ENCODE measurements at places on chromosomes 1 and 21.
A peak's percentile ranks its signal among the peaks of the same experiment; 100 is the strongest.

DNA sequence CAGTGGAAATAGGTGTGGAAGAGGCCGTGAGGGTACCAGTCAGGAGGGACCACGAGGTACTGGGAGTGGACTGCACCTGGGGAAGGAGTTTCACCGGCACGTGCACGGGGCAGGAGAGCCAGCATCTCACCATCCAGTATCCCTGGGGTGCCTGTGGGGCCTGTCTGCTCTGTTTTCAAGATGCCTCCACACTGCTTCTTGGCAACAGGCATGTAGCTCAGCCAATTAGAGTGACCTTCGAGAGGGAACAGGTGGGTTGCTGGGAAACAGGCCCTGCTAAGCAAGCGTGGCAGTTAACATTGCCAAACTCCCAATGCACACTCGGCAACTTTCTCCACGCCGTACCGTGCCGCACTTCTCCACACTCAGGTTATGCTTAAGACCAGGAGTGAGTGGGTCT lies 17.7 kb downstream of the KCNC4 start:
- DNase-seq: no peak
- H3K4me1 ChIP-seq: no peaks in the 10 kb centered on the region
- no peak overlapping the region for H3K4me3 ChIP-seq
- peaks cover 48% of the 10 kb centered on the region for H3K36me3 ChIP-seq
- no peaks in the 10 kb centered on the region for H3K27me3 ChIP-seq

DNA sequence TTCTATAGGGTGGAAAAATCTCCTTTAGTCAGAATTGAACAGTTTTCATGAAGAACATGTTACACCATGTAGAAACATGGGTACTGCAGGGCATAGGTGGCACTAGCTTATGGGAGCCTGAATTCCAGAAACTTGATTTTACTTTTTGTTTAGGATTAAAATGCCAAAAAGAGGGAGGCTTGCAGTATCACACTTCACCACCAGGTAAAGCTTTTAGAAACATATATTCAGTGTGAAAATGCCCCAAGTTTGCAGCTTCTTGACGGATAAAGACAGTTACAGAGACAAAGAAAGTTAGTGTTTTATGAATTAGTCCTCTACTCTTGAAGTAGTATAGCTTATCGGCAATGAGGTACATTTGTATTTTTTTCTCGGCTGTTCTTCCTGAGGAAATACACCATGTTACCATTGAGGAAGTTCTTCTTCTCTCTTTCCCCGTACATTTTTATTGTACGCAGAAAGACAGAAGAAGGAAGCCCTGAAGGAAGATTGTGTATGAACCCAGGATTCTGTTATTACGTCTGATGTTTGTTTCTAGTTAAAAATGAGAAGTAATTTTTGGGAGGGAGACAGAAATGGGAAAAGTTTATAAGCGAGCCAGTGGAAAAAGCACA lies 66.1 kb downstream of the PBX1 start:
- H3K36me3 ChIP-seq: no peaks in the 10 kb centered on the region
- DNase-seq: no peak
- H3K4me3 ChIP-seq: no peak overlapping the region
- H3K27me3 ChIP-seq: no peaks in the 10 kb centered on the region

GRCh38 chr21:45330075-45330781 lies 42.5 kb upstream of the POFUT2 start:
- no peaks in the 10 kb centered on the region for H3K27me3 ChIP-seq
- no peak overlapping the region for H3K4me3 ChIP-seq
- H3K27ac ChIP-seq: peak overlapping the region; percentile 21
- no peak for DNase-seq
- H3K36me3 ChIP-seq: no peaks in the 10 kb centered on the region
- H3K4me1 ChIP-seq: peaks cover 3% of the 10 kb centered on the region

DNA sequence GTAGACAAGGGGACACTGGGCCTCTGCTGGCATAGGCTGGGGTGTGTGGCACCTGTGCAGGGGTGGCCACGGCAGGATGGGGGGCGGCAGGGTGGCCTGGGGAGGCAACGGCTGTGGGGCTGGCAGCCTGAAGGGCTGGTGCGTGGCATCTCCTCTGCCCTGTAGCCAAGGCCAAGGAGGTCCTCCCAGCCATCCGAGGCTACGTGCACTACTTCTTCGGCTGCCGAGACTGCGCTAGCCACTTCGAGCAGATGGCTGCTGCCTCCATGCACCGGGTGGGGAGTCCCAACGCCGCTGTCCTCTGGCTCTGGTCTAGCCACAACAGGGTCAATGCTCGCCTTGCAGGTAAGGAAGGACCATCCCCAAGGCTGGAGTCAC lies 36.0 kb upstream of the LHX4 start:
- no peaks in the 10 kb centered on the region for H3K27me3 ChIP-seq
- no peak overlapping the region for H3K27ac ChIP-seq
- no peaks in the 10 kb centered on the region for H3K4me1 ChIP-seq
- H3K4me3 ChIP-seq: no peak overlapping the region
- peaks cover 20% of the 10 kb centered on the region for H3K36me3 ChIP-seq

GRCh38 chr1:228335406-228336307 lies 71.0 kb downstream of the TRIM11 start:
- DNase-seq: no peak
- H3K36me3 ChIP-seq: no peaks in the 10 kb centered on the region
- no peaks in the 10 kb centered on the region for H3K27me3 ChIP-seq
- H3K4me1 ChIP-seq: no peaks in the 10 kb centered on the region
- no peak overlapping the region for H3K4me3 ChIP-seq

- H3K4me3 ChIP-seq: no peak overlapping the region
- no peak for DNase-seq
- H3K36me3 ChIP-seq: no peaks in the 10 kb centered on the region
- peaks cover 11% of the 10 kb centered on the region for H3K4me1 ChIP-seq
- no peaks in the 10 kb centered on the region for H3K27me3 ChIP-seq
- no peak overlapping the region for H3K27ac ChIP-seq
Measured at GRCh38 chr1:39890273-39890672, 7.0 kb upstream of the TRIT1 start.

- no peak overlapping the region for H3K4me3 ChIP-seq
- H3K27me3 ChIP-seq: no peaks in the 10 kb centered on the region
- H3K36me3 ChIP-seq: no peaks in the 10 kb centered on the region
- H3K4me1 ChIP-seq: no peaks in the 10 kb centered on the region
- H3K27ac ChIP-seq: no peak overlapping the region
Measured at GRCh38 chr1:166730299-166730888, 108.9 kb upstream of the POGK start.

- H3K36me3 ChIP-seq: peaks cover 24% of the 10 kb centered on the region
- H3K4me1 ChIP-seq: peaks cover 20% of the 10 kb centered on the region
- no peak for DNase-seq
Measured at GRCh38 chr21:34166468-34166867, 93.1 kb downstream of the MRPS6 start.

DNA sequence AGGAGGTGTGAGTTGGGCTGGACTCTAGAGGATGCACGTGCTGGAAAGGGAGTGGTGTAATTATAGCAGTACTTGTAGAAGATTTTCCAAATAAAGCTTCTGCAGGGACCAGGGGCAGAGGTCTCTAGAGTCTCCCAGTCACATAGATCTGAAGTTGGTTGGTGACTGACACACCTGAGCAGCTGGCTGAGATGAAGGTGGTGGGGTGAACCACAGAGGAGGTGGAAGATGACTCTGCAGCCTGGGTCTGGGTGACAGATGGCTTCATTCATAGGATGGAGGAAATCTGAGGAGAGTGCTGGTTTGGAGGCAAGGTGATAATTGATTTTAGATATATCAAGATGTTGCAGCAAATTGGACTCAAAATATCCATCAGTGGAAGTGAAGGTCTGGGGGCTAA lies 178.9 kb upstream of the IVNS1ABP start:
- no peaks in the 10 kb centered on the region for H3K4me1 ChIP-seq
- H3K27me3 ChIP-seq: no peaks in the 10 kb centered on the region
- DNase-seq: no peak
- no peak overlapping the region for H3K27ac ChIP-seq

DNA sequence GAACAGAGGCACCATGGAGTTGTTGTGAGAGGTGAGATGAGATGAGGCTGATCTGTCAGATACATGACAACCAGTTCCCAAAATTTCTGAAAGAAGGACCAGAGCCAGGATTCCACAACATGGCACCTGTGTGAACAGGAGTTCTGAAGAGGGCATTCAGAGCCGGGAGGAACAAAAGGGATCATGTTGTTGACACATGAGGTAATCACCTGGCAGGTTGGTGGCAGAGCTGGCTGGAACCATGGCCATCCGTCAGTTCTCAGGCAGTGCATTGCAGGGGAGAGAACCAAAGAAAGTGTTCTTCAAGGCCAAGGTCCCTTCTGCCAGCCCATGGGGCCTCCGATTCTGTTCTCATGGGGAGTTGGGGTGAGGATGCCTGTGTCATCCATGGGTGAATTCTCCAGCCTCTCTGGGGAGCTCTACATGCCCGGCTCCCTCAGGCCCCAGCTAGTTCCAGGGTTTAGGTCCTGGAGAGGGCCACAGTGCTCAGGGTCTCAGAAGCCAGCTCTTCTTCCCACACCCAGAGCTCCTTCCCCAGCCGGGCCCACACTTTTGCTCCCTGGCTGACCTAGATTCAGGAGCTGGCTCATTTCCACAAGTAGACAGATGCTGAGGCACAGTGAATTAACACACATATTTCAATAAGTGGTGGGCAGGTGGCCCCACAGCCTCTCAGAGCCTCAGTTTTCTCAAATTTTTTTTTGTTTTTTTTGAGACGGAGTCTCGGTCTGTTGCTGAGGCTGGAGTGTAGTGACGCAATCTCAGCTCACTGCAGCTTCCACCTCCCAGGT lies 49.1 kb upstream of the CTPS1 start:
- H3K27ac ChIP-seq: no peak overlapping the region
- no peaks in the 10 kb centered on the region for H3K36me3 ChIP-seq
- no peak overlapping the region for H3K4me3 ChIP-seq
- DNase-seq: no peak

DNA sequence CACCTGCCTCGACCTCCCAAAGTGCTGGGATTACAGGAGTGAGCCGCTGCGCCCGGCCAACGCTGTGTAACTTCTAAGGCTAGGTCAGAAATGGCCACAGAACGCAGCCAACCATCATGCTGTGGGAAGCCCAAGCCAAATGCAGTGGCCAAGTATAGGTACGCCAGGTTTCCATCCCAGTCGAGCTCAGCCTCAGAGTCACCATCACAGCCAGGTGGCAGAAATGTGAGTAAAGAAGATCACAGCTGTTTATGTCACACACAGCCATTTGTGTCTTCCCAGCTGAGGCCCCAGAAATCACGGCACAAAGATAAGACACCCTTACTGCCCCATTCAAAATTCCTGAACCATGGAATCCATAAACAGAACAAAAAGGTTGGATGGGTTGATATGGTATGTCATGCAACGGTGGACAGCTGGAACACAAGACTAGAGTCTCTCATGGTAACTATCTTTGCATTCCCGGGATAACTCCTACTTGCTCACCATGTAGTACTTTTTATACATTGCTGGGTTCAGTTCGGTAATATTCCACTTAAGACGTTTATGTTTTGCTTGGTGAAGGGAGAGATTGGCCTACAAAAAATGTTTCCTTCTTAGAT lies 84.3 kb downstream of the SLC45A1 start:
- no peak for DNase-seq
- no peaks in the 10 kb centered on the region for H3K36me3 ChIP-seq
- H3K4me3 ChIP-seq: no peak overlapping the region
- H3K4me1 ChIP-seq: peaks cover 28% of the 10 kb centered on the region
- no peaks in the 10 kb centered on the region for H3K27me3 ChIP-seq
- H3K27ac ChIP-seq: no peak overlapping the region

GRCh38 chr1:236768601-236769000 lies 26.5 kb upstream of the MTR start:
- H3K27me3 ChIP-seq: no peaks in the 10 kb centered on the region
- DNase-seq: no peak
- H3K27ac ChIP-seq: no peak overlapping the region
- no peak overlapping the region for H3K4me3 ChIP-seq
- H3K36me3 ChIP-seq: no peaks in the 10 kb centered on the region

- peaks cover 31% of the 10 kb centered on the region for H3K36me3 ChIP-seq
- no peak overlapping the region for H3K4me3 ChIP-seq
- H3K27ac ChIP-seq: no peak overlapping the region
- no peaks in the 10 kb centered on the region for H3K4me1 ChIP-seq
- H3K27me3 ChIP-seq: no peaks in the 10 kb centered on the region
Measured at GRCh38 chr21:37172646-37173045, 94.5 kb downstream of the VPS26C start.

GRCh38 chr1:180909462-180909976 lies 3.2 kb upstream of the KIAA1614 start:
- no peak for DNase-seq

GRCh38 chr1:44293761-44294315 lies 61.2 kb downstream of the ERI3 start:
- no peaks in the 10 kb centered on the region for H3K4me1 ChIP-seq
- H3K4me3 ChIP-seq: no peak overlapping the region
- H3K27me3 ChIP-seq: no peaks in the 10 kb centered on the region
- H3K36me3 ChIP-seq: peaks cover 29% of the 10 kb centered on the region
- no peak for DNase-seq

- H3K4me1 ChIP-seq: peaks cover 13% of the 10 kb centered on the region
- no peaks in the 10 kb centered on the region for H3K36me3 ChIP-seq
- no peaks in the 10 kb centered on the region for H3K27me3 ChIP-seq
- no peak overlapping the region for H3K27ac ChIP-seq
- DNase-seq: no peak
Measured at GRCh38 chr1:50796272-50796671, 163.8 kb downstream of the FAF1 start.

DNA sequence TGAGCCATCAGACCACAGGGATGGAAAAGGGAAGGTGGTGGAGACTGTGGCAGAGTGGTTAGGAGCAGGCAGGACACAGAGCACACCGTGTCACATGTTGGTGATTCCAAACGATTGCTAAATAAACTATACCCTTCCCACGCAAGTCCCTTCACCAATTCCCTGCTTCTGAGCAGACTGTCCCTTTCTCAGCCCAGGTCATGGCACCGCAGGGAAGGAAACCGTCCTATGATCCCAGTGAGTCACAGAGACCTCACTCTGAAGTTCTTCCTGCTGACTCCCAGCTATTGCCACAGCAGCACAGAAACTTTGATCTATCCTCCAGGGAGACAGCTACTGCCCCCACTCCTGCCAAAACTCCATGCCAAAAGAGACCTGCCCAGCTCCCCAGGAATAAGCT lies 19.2 kb downstream of the RIMS3 start:
- H3K36me3 ChIP-seq: no peaks in the 10 kb centered on the region
- H3K27ac ChIP-seq: no peak overlapping the region
- H3K4me1 ChIP-seq: no peaks in the 10 kb centered on the region
- no peak for DNase-seq
- H3K4me3 ChIP-seq: no peak overlapping the region

GRCh38 chr21:26011292-26011940 lies 159.2 kb downstream of the APP start:
- DNase-seq: no peak
- H3K27ac ChIP-seq: no peak overlapping the region
- H3K36me3 ChIP-seq: no peaks in the 10 kb centered on the region
- no peak overlapping the region for H3K4me3 ChIP-seq

- peaks cover 9% of the 10 kb centered on the region for H3K4me1 ChIP-seq
- no peaks in the 10 kb centered on the region for H3K27me3 ChIP-seq
- no peaks in the 10 kb centered on the region for H3K36me3 ChIP-seq
- no peak overlapping the region for H3K4me3 ChIP-seq
- no peak overlapping the region for H3K27ac ChIP-seq
Measured at GRCh38 chr1:228136901-228137300, 3.2 kb upstream of the GUK1 start.

GRCh38 chr1:20266141-20266540 lies 24.5 kb upstream of the VWA5B1 start:
- no peak overlapping the region for H3K4me3 ChIP-seq
- H3K36me3 ChIP-seq: no peaks in the 10 kb centered on the region
- DNase-seq: no peak
- H3K27me3 ChIP-seq: no peaks in the 10 kb centered on the region
- H3K27ac ChIP-seq: no peak overlapping the region
- H3K4me1 ChIP-seq: no peaks in the 10 kb centered on the region

All from thoracic aorta (tissue), 2 donors.